ENCODE measurements at places on chromosomes 3 and 15.

DNA sequence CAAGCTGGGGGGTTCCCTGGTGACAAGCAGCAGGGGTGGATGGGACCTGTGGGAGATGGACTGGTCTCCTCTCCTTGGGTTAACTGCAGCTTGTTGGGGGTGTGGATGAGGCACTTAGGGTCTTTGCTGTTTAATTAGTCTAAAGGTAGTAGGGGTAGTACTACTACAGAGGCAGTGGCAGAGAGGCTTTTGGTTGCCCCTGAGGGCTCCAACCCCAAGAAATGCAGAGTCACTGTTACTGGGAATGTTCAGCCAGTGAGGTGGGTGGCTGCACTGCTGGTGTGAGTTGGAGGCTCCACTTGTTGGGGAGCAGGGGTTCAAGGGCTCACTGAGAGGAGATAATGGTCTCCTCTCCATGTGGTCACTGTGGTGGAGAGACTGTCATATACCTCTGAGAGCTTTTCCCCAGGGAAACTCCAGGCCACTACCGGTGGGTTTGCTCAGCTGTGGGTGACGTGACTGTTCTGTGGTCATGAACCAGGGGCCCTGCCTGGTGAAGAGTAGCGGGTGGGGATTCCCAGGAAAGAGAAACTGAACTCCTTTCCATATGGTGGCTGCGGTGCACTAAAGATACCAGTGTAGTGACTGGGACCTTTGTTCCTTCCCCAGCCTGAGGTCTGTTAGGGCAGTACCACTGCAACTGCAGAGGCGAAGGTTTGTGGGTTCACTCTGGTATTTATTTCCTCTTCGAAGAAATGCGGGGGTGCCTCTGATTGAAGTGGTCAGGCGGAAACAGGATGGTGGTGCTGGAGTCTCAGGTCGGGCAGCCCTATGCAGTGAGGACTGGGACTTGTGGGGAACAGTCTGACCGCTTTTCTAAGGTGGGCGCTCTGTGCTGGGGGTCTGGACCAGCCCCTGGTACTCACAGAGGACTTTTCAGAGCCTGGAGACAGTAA, 68.9 kb upstream of the TNFSF10 start:
- no peak for DNase-seq

DNA sequence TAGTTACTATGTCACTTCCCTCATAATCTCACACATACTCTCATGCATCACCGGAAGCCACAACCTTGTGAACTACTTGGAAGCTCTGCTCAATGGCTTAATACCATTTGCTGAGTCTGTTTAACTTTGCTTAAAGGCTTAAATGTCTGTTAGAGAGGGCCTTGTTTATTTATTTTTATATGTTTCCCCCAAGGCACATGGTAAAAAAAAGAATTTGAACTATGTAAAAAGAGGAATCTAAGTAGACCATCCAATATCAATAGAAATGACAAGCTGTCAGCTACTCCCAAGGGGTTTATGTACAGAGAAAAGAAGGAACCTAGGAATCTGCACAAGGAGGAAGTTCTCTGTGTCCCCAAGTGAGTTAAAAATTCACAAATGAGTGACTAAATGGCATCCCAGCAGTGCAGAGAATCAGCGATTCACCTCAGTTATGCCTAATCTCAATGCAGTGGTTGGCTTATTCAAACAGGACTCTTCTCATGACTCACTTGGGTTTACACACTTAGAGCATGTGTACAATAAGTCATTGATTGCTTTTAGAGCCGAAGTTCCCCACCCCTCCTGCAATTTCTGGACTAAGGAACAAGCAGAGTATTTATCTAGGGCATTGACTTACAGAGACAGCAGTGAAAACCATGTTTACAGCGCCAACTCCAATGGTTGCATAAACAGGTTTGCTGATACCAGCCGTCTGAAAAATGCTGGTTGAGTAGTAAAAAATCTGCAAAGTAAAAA, 24.4 kb downstream of the SLC2A2 start:
- DNase-seq: no peak

- DNase-seq: no peak
These were observed 7.4 kb downstream of the MKRN3 start for GRCh38 chr15:23572844-23573243.

- DNase-seq: no peak
These were observed 515.5 kb downstream of the CADM2 start for GRCh38 chr3:85474241-85474640.

- DNase-seq: no peak
These were observed 19.6 kb upstream of the DGKG start for GRCh38 chr3:186381424-186382216.

DNA sequence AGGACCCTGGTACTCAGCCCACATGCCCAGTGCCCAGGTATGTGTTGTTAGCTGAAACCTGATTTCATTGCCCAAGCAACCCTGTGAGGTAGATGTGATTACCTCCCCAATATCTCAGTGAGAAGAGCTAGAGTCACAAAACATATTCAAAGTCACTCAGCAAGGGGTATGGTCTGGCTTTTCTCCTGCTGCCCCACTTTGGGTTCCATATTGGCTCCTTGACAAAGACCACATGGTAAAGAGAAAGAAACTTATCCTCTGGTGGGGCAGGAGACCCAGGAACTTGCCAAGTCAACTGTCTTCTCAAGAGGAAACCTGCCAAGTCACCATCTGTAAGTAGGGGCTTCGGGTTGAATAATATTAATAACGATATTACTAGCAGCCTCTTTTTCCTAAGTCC, 148.3 kb upstream of the LMCD1 start:
- no peak for DNase-seq

DNA sequence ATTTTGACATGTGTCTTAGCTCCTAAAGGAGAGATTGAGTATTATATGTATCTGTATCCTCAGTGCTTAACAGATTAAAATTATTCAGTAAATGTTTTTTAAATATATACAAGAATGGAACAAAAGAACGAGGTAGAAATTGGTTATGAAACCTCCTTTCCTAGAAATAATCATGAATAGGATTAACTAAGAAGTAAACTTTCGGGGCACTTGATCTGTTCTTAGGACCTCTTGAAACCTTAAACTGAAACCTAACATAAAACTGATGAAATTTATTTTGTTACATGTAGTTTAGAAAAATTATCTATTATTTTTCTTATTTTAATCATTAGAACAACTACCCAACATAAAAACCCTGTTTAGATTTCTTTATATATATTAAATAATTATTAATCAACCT, 311.5 kb downstream of the THSD4 start:
- DNase-seq: no peak

DNA sequence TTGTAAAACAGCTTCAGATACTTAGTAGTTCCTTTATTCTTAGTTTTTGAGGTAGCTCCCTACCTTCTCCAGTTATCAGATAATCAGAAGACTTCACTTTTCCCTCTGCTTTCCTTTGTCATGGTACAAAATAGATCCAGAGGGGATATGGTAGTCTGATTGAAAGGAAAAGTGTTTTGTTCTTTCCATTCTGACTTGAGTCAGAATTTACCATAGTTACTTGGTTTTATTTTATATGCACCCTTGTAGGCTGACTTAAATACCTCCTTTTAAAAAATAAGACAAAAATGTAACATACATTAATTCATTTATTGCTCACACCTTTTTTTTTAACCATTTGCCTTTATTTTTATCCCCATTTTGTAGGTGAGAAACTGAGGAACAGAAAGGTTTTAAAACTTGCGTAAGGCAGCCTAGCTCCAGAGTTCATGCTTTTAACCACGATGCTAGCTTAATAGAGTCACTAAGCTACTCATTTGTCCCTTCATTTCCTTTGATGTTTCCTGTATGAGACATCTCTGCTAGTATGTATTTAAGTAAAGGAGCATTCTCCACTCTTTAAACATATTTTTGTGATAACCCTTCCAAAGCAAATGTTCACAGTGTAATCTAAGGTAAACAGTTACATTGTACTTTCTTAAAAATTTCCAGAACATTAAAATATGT, 187.5 kb downstream of the KLHL25 start:
- no peak for DNase-seq
